ENCODE measurements at places on chromosomes 4 and X.

DNA sequence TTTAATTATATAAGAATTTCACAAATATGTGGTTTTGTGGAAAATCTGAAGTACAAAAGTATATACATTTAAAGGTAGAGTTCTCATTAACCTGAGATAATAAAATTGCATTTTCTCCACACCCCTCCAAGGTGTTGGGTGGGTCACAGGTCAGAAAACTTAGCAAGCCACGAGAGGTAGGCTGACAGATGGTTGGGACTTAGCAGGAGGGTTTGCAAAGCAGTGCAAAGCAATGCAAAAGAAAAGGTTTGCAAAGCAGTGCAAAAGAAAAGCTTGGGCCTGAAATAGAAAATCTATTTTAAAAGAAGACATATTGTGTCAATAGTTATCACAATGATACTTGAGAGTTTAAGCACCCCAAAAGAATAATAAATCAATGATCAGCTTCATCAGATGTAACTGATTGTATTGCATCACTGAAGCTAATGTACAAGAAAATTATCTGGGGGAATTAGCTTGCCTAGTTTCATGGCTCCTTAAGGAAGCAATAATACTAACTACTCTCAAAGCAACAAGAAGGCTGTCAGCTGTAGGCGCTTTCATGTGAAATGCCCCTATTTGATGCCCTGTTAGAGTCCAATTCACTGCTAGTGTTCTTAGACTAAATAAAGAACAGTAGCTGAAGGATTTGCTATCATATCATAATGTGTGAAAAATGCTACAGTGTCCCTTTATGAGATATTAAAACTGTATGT lies 319.5 kb downstream of the KCNIP4 start:
- DNase-seq: no peak

DNA sequence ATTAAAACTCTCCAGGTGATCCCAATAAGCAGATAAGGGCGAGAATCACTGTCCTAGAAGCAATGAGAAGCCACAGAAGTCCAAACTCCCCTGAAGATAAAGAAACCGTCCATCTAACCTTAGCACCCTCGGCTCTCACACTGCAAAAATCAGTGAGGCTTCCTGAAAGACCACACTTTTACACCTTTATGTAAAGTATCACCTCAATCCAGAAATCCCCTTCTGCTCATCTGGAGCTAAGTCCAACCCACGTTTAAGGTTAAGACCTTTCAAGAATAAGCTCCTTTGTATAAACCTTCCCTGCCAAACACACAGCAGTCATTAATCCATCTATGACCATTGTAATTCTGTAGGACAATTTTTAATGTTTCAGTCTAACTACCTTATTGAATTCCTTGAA lies 41.7 kb downstream of the LIN54 start:
- DNase-seq: no peak

DNA sequence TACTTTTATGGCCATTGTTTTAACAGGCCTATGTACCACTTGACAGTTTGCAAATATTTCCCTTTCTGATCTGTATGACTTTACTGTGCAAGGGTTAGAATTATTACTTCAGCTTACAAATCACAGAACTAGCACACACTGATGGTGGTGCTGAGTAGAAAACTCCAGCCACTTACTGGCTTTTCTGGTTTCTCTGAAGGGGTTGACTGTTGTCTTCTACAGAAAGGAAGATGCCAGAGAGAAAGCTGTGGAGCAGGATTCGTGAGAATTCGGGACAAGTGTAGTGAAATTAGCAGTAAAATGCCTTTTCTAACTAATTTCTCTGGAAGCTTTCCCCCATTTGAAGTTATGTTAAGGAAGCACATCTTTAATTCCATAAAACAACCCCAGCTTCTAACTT lies 46.6 kb upstream of the GK2 start:
- DNase-seq: no peak

DNA sequence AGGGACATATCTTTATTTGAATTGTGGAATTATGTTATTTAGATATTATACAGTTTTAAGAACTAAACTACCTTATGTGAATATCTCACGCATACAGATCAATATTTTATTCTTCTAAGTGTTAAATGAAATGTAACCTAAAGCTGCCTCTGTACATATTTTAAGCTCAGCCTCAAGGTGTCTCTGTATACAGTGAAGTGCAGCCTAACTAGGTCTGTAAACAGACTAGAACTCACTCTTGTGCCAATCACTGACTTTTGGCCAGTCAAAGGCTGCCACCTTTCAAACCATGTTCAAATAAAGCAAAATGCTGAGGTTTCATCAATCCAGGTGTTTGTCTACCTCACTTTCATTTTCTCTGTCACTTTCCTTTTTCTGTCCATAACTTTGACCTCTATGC lies 1074.5 kb upstream of the PRKX start:
- no peak for DNase-seq

DNA sequence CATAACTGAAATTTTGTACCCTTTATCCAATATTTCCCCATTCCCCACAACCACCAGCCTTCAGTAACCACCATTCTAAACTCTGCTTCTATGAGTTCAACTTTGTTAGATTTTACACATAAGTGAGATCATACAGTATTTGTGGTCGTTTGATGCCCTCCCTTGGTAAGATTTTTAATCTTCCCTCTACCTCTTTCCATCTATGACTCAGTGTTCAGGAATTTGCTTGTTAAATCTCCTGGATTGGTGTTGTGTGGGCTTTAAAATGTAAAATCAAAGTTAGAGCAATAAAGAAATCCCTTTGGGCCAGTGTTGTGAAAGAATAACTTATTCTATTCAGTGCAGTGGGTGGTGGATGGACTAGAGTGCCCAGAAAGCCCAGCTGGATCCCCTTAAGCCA lies 37.4 kb downstream of the SLC16A2 start:
- peak; percentile 48 for DNase-seq

GRCh38 chr4:65918212-65918611 lies 247.9 kb upstream of the EPHA5 start:
- DNase-seq: no peak

- no peak for DNase-seq
These were observed 130.3 kb upstream of the GALNT7 start for GRCh38 chr4:173038192-173038896.
